ENCODE measurements at places on chromosomes 6 and 20.
A peak's percentile ranks its signal among the peaks of the same experiment; 100 is the strongest.

DNA sequence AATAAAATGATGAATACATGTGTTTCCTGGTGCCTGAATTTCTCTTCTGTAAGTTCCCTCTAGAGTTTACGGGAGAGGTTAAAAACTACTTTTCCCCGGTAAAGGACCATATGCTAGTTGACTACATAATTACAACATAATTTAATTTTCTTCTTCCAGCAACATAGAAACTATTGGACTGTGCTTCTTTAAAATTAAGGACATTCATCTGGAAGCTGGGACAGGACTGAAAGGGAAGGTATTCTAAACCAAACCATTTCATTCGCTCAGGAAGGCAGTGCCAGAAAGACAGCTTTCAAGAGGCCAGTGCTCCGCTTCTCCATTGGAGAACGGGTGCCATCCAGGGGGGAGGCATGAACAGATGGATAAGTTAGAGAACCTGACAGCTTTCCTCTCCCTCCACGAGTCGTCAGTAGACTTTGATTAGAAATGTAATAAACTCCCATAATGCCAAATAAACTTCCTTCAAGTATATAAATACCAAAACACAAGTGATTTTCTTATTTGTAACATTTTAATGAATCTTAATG, 458.0 kb upstream of the SOX4 start:
- DNase-seq: no peak

GRCh38 chr6:35209622-35210247, 4.0 kb upstream of the SCUBE3 start:
- DNase-seq: no peak

DNA sequence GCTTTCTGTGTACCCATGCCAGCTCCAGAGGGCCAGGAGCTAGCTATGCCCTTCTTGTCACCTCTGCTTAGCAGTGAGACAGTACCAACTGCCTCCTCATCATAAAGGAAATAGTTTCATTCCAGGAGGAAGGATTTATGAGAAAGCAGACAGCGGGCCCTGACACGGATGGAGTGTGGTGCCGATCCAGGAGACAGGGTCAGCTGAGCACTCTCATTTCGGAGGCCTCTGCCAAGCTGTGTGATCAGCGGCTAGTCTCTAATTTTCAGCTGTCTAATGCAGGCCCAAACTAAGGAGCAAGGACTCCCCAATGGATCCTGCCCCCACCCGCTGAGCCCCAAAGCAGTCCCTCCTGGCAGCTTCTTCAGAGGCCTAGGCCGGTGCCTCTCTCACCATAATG, 103.1 kb downstream of the LRFN2 start:
- no peak for DNase-seq

DNA sequence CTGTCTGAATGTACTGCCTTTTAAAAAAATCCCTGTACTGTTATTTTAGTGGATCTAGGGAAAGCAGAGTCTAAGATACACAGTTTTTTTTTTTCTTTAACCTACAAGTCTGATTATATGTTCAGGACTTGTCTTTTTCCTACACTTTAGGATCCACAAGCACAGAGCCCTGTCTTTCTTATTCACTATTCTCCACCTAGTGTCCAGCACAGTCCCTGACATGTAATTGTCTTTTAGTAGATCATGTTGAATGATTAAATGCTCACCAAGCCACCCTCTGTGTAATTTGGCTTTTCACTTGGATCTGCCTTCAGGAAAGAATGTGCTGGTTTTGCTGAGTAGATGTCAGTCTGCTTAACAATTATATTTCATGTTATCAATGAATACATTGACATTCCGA, 35.8 kb upstream of the YWHAB start:
- DNase-seq: no peak

GRCh38 chr6:7818257-7819214, 92.1 kb downstream of the TXNDC5 start:
- peak; percentile 29 for DNase-seq

- DNase-seq: no peak
Observed at GRCh38 chr20:16861708-16862107, 113.5 kb downstream of the OTOR start.

DNA sequence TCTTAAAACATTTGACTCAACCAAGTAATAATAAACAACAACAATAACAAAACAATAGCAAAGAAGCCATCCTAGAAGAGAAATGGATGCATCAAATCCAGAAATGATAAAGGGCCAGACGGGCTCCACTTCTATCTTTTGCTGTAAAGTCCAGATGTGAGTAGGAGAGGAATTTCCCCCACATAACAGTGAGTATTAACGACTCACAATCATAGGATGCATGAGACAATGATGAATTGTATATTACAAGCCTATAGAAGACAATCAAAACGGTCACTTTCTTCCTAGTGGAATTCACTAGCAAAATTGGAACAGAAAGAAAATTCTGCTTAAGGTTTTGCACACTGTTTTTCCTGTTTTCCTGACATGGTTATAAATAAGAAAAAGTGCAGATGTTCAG, 97.0 kb upstream of the PREP start:
- DNase-seq: no peak

GRCh38 chr20:57205606-57206219, 60.7 kb downstream of the BMP7 start:
- no peak for DNase-seq

DNA sequence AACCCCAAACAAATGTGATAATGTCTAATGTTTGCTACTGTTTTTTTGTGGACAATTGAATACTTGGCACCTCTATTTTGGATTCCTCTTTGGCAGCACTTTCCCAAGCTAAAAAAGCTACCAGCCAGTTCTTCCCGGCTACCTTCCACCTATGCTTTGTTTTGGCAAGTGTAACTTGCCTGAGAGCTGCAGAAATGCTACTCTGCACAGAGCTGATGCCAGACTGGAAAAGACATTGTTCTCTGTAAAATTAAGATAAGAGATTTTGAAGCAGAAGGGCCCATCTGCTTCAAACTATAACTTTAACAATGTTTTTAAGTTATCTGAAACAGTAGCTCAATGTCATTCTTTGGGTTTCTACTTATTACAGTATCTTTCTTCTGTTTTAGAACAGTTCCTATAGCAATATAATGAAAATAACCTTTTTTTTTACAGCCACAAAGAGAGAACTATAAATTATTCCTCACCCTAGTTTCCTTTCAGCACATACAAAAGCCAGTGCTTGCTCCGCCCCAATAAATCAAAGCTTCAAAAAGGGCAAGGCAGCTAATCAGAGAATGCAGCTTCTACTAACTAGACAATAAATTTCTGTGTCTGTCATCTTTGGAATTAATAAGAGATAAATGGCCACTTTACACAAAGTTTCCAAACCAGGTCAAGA, 183.1 kb downstream of the UBE3D start:
- DNase-seq: no peak

DNA sequence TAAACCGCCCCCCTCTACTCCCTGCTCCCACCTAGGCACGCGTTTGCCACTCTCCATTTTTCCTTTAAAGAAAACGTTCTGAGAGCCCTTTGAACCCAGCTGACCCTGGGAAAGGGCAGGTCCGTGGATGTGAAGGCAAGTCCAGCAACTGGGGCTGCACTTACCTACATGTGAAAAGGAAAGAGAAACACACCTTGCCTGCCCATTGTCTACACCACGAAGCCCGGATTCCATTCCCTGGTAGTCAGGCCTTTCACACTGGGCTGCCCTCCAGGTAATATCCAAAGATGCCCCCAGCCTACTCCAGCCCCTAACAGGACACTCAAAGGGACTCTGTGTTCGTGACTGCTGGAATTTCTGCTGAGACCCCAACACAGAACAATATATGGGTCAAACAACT, 94.4 kb downstream of the CD83 start:
- DNase-seq: no peak

- no peak for DNase-seq
Observed at GRCh38 chr6:16033214-16033613, 95.7 kb upstream of the MYLIP start.

DNA sequence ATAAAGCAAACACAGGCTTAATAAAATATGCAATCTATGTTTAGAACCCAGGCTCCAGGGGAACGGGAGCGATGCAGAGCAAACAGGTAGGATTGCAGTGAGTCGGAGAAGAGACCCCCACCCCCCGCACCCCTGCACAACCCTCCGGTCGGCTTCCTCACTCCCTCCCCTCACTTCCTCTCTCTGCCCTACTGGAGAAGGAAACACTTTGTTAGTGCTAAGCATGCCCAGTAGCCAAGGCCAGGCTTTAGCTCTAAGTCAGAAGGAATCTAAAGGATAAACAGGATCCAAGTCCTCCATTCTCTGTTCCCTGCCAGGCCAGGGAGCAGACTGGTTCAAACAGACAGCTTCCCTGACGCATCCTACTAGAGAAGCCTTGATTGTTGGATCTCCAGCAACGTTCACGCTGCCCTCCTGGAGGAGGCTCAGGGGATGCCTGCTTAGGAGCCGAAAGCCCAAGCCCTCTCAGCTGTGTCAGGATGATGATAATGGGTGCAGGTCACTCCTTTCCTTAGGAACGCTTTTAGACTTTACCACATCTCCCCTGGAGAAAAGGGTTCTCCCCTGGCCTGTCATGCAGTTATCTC, 14.7 kb downstream of the FOXQ1 start:
- no peak for DNase-seq

DNA sequence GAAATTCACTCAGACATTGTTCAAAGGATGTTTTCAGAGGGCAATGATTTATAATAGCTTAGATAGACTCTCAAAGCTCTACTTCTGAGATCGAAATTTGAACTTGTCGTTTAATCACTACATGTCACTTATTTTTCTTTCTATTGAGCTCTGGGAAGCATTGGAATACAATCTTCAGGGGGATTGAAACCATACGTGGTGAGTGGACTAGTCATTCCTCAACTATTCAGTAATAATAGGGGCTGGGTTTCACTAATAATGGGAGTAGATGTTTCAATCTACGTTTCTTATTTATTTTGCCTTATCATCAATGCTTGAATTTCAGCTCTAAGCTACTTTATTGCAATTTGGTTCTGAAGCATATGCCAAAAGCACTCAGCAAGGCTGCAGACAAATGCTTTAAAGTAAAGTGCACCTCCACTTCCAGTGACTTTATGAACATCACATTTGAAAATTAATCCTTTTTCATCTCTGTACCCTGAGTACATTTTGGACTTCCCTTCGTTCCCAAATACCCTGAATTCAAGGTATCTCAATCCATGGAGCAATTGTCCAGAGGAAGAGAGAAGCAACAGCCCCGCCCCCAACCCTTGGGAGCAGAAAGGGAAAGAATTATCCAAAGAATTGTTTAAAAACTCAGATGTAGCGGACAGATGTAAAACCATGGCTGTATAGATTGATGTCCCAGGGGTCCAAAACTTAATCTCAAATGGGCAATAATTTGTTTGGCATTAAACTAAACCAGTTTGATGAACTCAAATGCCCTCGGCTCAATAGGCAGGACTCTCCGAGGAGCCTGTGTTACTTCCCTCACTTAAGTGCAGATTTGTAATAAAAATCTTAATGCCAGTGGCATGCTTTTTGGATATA, 68.1 kb downstream of the HFE start:
- DNase-seq: peak; percentile 49

DNA sequence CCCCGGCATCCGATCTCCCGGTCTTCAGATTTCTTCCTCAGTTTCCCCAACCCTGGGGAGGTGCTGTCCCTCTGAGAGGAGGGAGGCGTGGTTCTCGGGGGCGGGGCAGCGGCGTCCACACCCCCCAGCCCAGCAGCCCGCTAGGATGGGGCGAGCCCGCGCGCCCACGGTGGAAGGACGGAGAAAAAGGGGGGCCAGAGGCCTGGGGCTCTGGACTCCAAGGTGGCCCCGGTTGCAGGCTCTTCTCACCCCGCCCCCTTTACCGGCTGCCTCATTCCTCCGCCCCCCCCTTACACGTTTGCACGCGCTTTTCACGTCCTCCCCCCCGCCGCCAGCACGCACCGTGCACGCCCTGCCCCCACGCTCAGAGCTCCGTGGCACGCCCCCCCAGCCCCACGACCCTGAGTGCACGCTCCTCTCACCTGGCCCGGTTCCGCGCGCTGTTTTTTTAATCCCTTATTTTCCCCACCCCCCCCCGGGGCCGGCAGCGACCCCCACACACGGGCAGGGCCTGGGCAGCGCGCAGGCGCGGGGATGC, 402 bp downstream of the ZBTB12 start:
- DNase-seq: peak; percentile 69

DNA sequence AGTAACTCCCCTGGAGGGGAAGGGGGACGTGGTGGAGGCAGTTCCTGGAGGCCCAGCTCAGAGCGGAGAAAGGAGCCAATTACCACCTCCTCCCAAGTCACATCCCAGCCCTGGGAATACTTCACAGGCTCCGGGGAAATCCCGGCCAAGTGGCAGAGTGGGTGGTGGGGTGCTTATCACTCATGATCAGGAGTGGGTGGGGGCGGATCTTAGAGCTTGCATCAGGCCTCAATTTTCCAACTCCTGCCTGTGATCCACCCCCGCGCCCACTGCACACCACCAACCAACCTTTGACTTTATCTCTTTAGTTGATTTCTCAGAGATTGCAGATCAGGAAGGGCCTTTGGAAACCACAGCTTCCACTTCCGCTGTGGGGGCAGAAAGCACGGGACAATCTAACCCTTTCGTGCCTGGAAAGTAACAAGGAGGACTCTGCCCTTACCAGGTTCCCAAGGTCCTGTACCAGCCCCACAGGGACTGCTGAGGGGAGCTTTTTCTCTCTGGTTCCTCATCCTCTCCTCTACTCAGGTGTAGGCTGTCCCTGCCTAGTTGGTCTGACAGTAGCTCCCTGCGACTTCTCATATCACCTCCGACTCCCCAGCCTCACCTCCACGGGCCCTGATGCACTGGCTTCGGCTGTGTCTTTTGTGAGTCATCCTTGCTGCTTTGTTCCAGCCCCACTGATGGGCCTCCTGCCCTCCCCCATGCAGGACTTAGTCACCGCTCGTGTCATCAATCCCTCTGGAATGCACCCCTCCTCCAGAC, 24.9 kb upstream of the IER3 start:
- DNase-seq: no peak

DNA sequence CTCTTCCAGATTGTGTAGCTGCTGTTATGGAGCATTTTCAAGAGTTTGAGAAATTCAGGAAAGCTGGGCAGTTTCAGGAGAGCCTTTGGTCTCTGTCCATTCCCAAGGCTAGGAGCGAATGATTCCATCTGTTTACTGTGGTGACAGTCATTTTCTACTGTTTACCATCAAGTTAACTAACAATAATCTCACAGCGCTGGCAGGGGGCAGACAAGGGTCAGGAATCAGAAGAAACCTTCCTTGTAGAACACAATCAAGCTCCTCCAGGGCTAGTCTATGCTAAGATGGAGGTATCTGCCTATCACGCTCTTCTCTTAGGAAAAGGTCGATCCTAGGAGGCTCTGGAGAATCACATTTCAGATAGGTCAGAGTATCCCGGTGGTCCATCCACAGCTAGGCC, 293.9 kb downstream of the KIF16B start:
- no peak for DNase-seq

GRCh38 chr6:164211254-164211653, 796.7 kb downstream of the QKI start:
- DNase-seq: no peak

GRCh38 chr20:53990768-53991450, 79.5 kb downstream of the BCAS1 start:
- no peak for DNase-seq

DNA sequence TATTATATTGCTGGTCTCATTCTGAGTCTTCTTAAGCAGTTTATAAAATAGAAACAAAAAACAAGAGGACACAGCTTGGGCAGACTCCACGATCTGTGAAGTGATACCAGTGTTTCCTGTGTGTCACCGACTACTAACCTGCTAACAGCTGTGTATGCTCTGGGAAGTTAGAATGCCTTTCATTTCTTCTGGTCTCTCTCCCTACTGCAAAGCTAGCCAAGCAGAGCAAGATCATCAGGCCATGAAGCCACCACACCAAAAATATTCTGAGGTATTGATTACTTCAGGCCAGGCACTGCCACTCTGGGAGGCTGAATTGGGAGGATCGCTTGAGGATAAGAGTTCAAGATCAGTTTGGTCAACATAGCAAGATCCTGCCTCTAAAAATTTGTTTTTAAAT, 46.9 kb upstream of the SMIM29 start:
- DNase-seq: no peak

Data from left ventricle myocardium inferior (tissue), 1 donor.